A172 (cell line): ENCODE measurements at places on chromosomes 4 and X. TPM values are rescaled to one million over a fixed set of nuclear protein-coding genes. Genes with fewer than 3 reads are reported as not detected.

Gene GRID2
- total RNA-seq, result not detected in 2 replicates

Gene RBM47
- 2.8 and 4.9 TPM in 2 replicates for total RNA-seq

Gene FGF5
- 0.91 and 1.5 TPM in 2 replicates for total RNA-seq

DNA sequence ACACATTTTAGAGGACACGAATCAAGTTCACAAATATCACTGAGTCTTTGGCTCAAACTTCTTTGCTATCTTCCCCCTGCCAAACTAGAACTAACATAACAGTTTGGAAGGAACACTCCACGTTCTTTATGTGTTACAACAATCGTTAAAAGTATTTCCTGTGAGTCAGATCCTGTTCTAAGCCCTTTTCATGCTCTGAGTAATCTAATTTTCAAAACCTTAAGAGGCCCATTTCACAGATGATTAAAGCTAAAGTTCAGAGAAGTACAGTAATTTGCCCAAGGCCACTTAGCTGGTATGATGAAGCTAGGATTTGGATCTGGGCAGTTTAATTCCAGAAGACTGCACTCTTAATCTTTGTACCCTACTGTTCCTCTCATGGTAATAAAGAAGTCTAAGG is 854.4 kb upstream of the INTU start:
- DNase-seq, result peak; percentile 51

DNA sequence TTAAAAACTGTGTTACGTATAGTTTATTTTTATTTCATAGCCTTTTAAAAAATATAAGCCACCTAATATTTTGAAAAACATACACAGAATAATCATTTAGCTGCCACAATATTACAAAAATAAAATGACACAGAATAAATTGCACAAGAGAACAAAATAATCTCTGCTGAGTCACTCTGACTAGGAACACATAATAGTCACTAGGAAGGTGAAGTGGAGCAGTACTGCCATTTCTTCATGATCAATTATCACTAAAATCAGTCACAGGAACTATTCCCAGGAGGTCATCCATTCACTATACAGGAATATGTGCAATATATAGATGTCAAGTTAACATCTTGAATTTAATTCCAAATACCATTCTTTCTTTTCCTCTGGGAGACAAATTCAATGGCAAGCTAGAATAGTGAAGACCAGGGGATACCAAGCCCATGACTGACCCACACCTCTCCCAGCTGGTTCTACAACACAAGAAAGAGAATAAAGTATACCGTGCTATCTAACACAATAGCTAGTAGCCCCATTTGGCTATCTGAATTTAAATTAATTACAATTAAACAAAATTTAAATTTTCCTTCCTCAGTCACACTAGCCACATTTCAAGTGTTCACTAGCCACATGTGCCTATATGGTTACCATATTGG is 5.9 kb downstream of the SMIM43 start:
- peak; percentile 13 for DNase-seq

DNA sequence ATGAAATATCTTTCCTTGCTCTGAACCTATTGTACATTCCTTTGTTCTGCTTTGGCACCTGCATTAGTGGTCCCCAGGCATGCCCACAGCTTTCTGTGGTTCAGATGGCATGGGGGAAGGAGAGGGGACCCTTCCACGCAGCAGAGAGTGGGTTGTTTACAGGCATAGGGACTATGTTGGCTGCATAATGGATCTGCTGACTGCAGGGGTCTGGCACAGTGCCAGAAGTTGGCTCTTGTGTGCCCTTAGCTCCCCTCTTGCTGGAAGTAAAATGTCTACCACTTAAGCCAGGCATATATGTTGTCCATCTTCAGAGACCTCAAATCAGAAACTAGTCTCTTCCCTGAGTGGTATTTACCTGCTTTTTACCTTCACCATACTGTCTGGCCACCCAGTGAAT is 651.9 kb upstream of the PCDH7 start:
- DNase-seq, result no peak

DNA sequence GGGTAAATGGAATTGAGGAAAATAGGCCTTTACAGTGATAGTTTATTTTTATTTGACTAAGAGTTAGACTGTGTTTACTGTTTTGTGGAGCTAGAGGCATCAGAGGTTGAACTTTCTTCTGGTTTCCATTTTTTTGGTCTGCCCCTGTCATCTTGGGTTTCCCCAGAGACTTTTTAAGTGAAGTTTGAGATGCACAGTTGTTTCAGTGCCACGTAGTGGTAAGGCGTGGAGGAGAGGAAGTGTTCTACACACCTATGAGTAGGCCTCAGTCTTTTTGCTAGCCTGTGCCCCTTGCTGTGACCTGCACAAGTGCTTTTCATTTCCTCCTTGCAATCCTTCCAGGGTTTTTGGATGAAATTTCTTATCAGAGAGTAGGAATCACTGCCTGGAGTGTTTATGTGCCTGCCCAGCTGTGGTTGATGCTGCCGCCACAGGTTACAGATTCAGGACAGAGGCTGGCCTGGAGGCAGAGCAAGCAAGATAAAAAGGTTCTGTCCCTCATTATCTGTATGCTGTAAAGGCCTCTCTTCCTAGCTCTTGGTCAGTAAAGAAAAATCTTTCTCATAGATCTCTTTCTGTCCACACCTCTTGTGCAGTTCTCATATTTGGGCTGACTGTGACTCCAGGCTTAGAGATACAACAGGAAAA is 12.5 kb upstream of the HSFX4 start:
- DNase-seq, result no peak

- DNase-seq, result no peak
Measured at GRCh38 chr4:48370260-48371134, 29.2 kb downstream of the SLAIN2 start.

DNA sequence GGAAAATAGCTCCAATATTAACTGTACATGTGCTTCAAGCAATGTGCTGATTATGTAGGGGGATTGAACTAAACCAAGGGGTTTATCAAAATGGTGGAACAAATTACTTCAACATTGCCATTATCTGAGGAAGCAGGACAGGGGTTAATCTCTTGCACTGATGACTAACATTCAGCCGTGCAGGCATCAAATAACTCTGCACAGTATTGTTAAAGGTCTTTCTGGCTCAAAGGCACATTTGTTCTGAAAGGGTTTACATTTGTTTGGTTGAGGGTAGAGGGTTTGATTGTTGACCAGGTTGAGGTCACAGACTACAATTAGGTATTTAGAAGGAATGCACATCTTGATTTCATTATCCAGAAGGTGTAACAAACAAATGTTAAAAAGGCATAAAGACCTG is 32.2 kb upstream of the CCSER1 start:
- peak; percentile 25 for DNase-seq

DNA sequence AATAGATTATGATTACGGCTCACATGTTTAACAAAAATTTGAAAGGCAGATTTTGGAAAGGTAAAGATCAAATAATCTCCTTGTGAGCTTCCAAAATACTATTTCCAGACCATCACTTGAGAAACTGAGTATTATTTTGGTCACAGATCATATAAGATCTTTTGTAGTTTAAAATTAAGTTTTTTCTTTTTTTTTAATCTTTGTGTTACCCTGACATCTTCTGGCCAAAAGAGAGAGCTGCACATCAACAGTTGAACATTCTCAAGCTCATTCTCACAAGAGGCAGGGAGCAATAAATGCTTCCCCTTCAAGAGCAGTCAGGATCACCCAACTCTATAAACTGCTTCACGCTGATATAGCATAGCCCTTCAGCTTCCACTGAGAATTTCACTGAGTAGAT is 15.9 kb downstream of the TMEM192 start:
- DNase-seq, result peak; percentile 4

DNA sequence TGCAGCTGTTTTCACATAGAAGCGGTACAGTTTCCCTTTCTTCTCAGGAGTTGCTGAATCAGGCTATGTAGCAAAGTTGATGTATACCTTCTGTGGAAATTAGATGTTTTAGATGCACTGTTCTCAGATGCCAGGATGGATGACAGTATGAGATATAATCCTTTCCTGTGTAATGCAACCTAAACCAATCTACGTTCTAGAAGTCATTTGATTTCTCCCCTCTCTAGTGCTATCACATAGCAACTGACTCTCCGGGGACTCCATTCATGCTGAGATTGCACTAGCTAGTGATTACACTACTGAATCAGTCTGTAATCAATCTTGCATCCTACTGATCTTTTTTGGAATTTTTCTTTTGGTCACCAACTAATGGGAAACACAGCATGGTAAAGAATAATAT is 1881.7 kb downstream of the PCDH7 start:
- DNase-seq, result no peak
